ENCODE measurements at places on chromosomes 13 and 19.
A peak's percentile ranks its signal among the peaks of the same experiment; 100 is the strongest.

- peak; percentile 24 for DNase-seq
These were observed 1.4 kb upstream of the USF2 start for GRCh38 chr19:35267353-35267817.

GRCh38 chr19:22609630-22610029 lies 24.5 kb upstream of the ZNF492 start:
- DNase-seq, result no peak

DNA sequence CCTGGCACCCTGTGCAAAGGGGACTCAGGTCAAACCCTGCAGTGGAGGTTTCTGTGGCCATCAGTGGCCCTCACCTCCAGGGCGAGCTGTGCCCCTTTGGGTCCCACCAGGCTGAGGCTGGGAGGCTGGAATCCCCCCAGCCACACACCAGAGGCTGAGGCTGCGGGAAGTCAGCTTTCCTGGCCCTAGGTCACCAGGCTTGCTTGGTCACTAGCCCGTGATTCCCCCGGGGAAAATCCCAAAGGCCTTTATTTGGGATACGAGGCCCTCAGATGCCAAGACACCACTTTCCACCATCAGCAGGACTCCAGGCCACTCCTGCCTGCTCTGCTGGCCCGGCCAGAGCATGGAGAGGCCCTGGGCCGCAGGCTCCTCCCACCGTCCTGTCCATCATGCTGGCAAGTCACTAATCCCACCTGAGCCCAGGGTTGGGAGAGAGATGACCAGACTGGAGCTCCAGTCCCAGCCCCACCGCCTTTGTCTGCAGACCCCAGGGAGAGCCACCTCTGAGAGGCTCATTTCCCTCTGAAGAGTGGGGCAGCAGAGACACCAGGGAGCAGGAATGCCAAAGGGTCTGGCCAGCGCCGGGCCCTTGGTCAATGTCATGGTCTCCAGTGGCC lies 4.7 kb downstream of the NKPD1 start:
- DNase-seq, result no peak

GRCh38 chr19:32870981-32871451 lies 1.4 kb upstream of the SLC7A9 start:
- no peak for DNase-seq

- DNase-seq, result no peak
These were observed 10.2 kb downstream of the DOT1L start for GRCh38 chr19:2173767-2174577.

GRCh38 chr13:28585561-28585960 lies 73.4 kb upstream of the POMP start:
- DNase-seq, result no peak

DNA sequence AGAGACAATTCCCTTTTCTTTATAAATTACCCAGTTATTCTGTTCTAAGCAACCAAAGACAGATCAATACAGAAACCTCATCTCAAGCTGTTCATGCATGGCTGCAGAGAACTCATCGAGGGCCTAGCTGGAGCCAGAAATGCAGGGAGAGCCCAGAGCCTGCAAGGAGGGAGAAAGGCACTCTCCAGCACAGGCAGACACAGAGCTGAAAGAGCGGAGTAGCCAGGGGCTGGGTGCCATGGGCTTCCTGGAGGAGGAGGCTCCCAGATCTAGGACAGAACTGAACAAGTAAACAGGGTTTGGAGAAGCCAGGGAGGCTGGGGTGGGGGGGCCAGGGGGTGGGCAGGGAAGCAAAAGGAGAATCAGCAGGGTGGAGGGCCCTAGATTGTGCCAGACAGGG lies 144.2 kb upstream of the ZNF507 start:
- no peak for DNase-seq

- DNase-seq, result no peak
These were observed 294.5 kb downstream of the ENOX1 start for GRCh38 chr13:43492311-43492710.

DNA sequence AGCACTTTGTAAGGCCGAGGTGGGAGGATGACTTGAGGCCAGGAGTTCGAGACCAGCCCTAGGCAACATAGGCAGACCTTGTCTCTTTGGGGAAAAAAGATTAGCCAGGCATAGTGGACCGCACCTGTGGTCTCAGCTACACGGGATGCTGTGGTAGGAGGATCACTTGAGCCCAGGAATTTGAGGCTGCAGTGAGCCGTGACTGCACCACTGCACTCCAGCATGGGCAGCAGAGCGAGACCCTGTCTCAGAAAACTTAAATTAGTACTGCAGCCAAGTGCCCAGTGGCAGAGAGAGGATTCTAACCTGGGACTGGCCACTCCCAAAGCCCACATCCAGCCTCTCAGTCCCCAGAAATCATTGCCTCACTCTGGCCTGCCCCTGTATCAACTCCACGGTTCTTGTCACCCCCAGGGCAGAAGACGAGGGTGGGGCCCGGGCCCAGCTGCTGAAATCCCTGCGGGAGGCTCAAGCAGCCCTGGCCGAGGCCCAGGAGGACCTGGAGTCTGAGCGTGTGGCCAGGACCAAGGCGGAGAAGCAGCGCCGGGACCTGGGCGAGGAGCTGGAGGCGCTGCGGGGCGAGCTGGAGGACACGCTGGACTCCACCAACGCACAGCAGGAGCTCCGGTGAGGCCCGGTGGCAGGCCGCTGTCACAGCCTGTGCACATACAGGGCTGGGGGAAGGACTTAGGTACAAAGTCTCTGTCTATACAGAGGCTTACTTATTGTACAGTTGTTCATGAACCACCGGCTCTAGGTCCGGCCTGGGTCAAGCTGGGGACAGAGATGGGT lies 53.4 kb downstream of the KCNC3 start:
- DNase-seq, result no peak
